Hindlimb muscle (tissue), 1 donor: ENCODE measurements at places on chromosomes 1 and 21. TPM values are rescaled to one million over a fixed set of nuclear protein-coding genes. Genes with fewer than 3 reads are reported as not detected.

- DNase-seq: no peak
Measured at GRCh38 chr1:99397029-99397428, 132.7 kb downstream of the PLPPR4 start.

GRCh38 chr1:119453021-119453420 is 38.1 kb downstream of the HSD3B2 start:
- DNase-seq: no peak

IVL gene
- 0.36 TPM for polyA plus RNA-seq

GRCh38 chr1:150102986-150103385 is 35.4 kb downstream of the VPS45 start:
- DNase-seq: no peak

- no peak for DNase-seq
Measured at GRCh38 chr1:48047116-48047515, 49.9 kb upstream of the TRABD2B start.

GRCh38 chr1:28021064-28021463 is 61.3 kb downstream of the XKR8 start:
- no peak for DNase-seq

- peak; percentile 85 for DNase-seq
Measured at GRCh38 chr1:201895913-201896807, 7.5 kb downstream of the SHISA4 start.
